ENCODE measurements at places on chromosomes 6 and 20.
A peak's percentile ranks its signal among the peaks of the same experiment; 100 is the strongest.

- no peak for DNase-seq
These were observed 28.8 kb upstream of the GNRH2 start for GRCh38 chr20:3014662-3015061.

DNA sequence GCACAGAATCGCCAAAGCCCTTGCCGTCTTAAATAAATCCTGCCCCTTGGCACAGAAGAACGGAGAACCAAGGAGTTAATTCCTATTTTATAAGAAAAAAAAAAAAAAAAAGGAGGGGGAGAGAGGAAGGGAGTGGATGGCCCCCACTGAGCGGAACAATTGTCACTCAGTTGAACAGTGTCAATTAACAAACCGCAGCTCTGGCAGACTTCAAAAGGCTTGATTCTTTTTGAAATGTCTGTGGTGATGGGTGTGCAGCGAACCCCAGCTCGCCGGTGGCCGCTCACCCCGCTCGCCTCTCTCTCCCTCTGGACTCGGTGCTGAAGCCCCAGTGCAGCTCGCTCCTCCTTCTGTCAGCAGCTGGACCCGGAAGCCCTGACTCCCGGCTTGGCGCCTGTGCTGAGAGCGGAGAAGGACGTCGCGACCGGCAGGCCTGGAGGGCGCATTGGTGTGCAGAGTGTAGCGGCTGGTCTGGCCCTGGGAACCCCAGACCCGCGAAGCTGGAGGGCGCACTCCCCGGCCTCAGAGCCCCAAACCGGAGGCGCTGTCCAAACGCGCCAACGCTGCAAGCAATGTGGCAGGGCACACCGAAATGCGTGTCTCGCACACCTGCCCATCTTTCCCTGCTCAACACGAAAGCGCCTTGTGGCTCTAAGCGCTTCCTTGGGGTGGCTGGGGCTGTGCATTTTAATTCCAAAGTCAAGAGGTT is 3.4 kb downstream of the LINC00237 start:
- DNase-seq: no peak

GRCh38 chr6:108606250-108606690 is 45.6 kb downstream of the FOXO3 start:
- DNase-seq: no peak

- DNase-seq: no peak
These were observed 655.7 kb downstream of the EPHA7 start for GRCh38 chr6:92763680-92764079.

- no peak for DNase-seq
These were observed 121.7 kb downstream of the SMOC2 start for GRCh38 chr6:168562576-168563151.

DNA sequence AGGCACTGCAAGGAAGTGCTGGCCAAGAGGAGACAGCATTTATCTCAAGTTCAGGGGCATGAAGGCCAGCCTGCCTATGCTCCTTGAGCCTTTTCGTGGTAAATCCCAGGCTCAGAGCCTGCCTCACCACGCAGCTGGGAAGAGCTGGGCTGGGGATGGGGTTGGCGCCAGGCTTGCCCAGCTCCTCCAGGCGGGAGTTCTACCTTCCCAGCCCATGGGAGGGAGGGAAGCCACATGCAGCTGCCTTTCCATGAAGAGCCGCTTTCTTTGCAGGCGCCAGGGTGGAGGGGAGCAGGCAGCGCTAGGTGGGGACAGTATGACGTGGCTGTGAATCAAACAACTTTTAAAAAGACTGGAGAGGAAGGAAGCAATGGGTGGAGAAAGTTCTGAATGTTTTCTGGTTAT is 19.5 kb upstream of the SIRT5 start:
- DNase-seq: no peak

GRCh38 chr6:146985111-146985510 is 219.1 kb upstream of the STXBP5 start:
- no peak for DNase-seq

DNA sequence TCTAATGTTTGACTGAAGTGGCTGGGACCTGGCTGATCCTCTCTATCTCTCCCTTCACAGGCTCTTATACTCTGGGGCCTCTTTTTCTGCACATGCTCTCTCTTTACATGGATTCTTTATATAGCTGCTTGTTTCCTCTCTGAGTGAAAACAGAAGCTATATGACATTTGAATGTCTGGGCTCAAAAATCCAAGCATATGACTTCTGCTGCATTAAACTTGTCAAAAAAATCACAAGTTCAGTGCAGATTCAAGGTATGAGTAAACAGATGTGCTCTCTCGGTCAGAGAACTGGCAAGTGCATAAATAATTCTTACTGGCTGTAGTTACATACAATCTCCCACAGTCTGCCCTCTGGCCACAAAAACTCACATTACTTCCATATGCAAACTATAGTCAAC is 96.6 kb downstream of the LCA5 start:
- no peak for DNase-seq

DNA sequence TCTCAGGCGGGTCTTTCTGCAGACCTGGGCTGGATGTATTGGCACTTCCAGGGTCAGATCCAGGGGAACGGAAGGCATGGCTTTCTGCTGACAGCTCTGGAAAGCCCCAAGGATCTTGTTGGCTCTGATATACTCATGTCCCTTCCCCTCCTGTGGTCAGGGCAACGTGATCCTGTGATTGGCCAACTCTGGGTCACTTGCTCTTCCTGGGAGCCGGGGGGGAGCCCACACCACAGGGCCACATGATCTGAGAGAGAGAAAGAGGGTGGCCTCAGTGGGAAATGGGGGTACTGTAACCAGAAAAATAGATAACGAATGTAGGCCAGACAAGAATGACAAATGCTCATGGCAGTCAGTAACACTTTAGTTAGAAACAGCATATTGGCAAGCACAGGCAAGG is 223.0 kb downstream of the NFATC2 start:
- DNase-seq: no peak

DNA sequence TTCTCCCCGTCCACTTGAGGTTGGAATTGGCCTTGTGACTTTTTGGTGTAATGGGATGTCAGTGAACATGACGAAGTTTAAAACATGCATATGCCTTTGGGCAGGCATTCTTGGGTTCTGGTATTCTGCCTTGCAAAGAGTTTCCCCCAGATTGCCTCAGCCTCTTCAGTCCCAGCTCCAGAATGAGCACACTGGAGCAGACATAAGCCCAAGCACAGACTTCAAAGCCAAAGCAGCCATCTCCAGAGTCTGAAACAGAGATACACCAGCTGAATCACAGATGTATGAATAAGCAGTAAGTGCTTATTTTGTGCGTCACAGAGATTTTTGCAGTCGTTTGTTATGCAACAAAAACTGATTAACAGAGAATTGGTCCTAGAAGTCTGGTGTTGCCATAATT is 546.0 kb downstream of the FRK start:
- peak; percentile 36 for DNase-seq

- DNase-seq: no peak
These were observed 396.9 kb downstream of the ZFAND3 start for GRCh38 chr6:38216451-38216850.

DNA sequence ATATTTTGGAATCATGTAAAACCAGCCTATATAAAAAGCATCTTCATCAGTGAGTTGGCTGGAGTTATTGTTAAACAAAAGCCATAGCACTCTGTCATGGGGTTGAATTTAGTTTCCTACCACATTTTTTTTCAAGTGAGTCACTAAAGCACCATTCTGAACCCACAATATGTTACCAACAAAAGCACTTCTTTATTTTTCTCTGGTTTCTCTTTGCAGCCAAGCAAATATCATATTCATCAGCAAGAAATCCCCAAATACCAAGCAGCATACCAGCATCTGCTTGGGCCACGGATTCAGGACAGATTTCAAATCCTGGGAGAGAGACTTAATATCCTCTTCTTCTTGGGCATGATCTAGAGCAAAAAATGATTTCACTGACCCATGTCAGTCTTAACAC is 441.4 kb downstream of the BCKDHB start:
- no peak for DNase-seq

GRCh38 chr20:13996265-13996664 is 949 bp downstream of the MACROD2 start:
- DNase-seq: peak; percentile 53

DNA sequence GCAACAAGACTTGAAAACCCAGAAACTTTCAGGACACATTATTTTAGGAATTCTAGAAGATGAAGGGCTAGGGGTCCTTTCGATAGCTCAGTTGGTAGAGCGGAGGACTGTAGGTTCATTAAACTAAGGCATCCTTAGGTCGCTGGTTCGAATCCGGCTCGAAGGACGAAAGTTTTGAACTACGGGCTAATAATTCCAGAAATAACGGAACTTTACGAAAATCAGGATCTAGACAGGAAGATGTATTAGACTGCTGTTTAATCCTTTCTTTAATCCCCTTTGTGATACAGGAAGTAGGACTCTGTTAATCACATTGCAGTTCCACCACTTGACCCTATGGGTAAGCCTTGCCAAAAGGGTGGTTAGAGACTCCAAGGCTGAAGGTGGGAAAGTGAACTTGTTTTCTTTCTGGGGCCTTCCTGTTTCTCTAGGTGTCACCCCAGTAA is 21.2 kb upstream of the ABT1 start:
- peak; percentile 48 for DNase-seq

GRCh38 chr6:148440016-148440415 is 97.4 kb downstream of the SASH1 start:
- DNase-seq: no peak

DNA sequence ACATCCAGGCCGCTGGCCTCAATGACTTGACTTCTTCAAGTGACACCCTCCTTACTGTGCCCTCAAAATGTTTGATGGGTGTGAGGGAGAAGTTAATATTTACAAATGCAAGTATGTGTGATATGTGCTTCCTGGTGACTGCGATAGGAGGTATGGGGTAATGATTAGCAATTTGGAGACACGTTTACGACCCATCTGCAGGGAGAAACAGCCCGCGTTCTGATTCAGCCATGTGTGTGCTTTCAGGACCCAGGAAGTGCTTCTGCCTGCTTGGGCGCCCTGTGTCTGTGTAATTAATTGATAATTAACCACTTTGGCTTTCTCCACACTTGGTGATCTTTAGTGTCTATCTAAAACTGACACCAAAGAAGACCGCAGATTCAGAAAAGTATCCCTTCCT is 25.0 kb downstream of the SIRPA start:
- no peak for DNase-seq

DNA sequence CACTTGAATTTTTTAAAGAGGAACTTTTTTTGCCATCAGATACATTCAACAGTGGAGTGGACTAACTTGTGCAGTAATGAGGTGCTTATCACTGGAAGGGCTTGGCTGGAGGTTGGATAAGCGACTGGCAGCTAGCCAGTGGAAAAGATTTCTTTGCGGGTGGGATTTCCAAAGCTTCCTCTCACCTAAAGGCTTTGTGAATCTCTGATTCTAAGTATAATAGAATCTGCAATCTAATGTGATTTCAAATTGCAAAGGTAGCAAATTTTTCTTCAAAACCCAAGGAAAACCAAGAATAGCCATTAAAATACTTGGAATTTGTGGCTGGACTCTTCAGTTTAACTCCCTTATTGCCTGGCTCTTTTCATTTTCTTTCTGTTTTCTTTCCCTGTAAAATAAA is 460.4 kb upstream of the MARCKS start:
- DNase-seq: no peak

- no peak for DNase-seq
These were observed 366.0 kb downstream of the THBS2 start for GRCh38 chr6:168887621-168888020.

- DNase-seq: no peak
These were observed 301.9 kb upstream of the SGK1 start for GRCh38 chr6:134619789-134620188.

DNA sequence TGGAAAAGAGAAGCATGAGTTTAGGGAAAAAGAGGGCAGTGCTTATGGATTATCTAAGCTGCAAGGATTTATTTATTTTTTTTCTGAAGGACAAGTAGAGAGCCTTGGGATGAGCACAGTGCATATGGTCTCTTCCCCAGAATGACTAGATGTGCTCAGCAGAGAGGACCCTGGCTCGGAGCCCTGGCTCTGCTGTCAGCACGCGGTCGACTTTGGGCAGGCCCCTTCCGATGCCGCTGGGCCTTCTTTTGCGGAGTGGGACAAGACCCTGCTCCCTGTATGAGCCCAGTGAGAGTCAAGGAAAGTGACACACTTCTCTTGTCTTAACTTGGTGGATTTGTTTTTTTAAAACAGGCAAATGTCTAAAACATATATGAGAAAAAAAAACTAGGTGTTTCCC is 51.4 kb downstream of the LRRC1 start:
- no peak for DNase-seq

DNA sequence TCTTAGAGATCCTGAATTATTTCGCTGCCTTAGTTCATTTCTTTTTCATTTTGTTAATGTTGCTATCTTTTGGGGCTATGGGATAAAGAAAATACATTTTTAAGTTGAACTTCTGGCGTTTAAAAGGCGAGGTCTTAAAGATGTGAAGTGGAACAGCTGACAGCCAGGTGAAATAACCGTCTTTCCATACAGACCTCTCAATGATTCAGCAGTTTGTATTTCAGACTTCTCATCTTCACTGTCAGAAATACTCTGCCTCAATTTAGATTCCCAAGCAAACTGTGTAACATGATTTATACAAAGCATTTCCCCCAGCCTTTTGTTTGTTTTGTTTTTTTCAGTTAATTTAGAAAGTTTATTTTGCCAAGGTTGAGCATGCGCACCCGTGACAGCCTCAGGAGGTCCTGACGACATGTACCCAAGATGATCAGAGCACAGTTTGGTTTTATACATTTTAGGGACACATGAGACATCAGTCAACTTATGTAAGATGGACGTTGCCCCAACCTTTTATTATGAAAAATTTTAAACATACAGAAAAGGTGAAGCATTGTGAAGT is 40.0 kb downstream of the SLC9A8 start:
- no peak for DNase-seq

DNA sequence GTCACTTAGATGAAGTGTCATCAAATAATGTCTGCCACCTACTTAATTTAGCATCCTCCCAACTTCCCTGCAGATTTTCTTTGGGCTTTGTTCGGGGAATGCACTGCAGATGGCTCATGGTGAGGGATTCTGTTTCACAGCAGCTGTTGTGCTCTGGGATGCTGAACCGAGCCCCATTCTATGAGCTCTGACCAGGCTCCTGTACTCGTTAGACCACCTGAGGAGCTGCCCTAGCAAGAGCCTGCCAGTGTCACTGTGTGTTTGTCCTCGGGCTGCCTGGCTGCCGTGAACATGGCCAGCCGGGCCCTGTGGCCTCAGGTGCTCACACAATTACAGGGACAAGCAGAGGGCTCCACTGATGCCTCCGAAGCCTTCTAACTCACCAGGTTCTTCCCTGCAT is 238.8 kb upstream of the ECI2 start:
- no peak for DNase-seq

- DNase-seq: no peak
These were observed 233.6 kb downstream of the ATXN1 start for GRCh38 chr6:16527691-16528090.

GRCh38 chr20:23265226-23265625 is 85.4 kb upstream of the NXT1 start:
- DNase-seq: no peak

DNA sequence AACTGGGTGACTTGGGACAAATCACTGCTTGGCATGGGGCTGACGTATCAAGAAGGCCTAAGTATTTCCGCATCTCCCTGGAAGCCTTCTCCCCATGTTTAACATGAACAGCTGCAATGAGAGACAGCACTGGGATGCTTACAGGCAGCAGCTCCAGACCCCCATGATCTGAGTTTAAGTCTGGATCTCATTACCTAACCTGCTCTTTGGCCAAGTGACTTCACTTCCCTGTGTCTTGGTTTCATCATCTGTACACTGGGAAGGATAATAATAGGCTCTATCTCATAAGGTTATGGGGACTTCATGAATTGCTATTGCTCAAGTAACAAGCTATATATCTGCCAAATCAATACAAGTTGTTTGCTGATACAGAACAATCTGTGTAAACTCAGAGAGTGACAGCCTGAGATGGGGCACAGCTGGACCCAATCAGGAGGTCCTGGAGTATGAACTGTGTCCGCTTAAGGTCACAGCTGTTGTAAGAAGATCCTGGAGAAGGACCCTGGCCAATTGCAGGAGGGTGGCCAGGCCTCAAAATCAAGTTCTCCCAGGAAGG is 56.0 kb downstream of the TGM2 start:
- DNase-seq: no peak
